ENCODE measurements at places on chromosomes 16 and 17.

DNA sequence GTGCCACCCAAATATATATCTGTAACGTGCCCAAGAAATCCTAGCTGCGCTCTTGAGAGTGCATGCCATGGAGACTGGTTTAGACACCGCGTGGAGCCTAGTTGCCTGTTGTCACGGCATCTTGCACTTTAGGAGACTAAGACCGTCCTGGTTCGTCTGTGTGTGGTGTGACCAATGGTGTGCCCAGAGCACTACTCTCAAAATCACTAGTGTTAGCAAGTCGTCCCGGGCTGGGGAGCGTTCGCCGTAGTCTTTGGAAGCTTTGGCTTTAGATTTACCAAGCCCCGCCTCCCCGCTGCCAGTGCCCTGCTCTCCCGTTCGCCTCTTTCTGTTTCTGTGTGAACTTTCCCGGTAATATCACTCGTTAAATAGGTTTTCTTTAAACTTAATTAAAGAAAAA is 27.0 kb downstream of the CLUH start:
- DNase-seq: no peak

DNA sequence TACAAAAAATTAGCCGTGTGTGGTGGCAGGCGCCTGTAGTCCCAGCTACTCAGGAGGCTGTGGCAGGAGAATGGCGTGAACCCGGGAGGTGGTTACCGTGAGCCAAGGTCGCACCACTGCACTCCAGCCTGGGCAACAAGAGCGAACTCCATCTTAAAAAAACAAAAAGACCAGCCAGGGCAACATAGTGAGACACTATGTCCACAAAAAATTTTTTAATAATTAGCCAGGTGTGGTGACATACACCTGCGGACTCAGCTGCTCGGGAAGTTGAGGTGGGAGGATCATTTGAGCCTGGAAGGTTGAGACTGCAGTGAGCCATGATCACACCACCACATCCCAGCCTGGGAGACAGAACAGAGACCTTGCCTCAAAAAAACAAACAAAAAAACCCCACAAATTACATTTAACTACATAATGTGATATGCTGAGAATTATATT is 29.1 kb downstream of the FANCA start:
- no peak for DNase-seq

DNA sequence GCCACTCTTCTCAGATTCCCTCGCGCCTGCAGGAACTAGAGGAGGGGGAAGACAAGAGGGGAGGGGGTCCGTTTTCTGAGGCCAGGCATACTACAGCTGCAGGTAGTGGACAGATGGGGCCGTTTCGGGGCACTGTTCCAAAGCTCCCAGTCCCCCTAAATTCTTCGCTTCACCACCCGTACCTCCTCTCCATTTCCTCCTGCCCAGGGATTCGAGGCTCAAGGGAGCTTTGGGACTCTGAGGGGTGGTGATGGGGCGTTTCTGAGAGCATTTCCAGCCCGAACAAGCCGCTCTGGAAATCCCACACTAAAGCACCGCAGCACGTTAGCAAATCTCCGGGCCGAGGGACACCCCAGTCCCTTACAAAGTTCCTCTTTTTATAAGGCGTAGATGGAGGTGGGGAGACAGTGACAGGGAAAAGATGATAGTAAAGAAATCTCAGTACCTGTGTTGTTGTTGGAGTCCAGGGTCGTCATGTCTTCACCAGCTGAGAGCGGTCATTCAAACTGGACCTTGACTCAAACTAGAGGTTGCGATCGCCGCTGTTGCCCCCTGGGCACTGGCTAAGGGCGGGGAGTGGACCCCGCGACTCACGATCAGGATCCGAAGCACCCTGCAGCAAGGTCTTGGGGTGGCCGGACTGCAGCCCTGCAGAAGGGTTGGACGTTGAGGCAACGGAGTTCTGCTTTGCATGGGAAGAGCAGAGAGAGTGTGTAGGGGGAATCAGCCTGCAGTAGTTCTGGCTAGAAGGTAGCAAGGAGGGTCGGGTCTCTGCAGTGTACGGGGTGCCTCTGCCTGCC is 570 bp downstream of the NR1D1 start:
- DNase-seq: no peak

- DNase-seq: no peak
These were observed 199.0 kb upstream of the SOX9 start for GRCh38 chr17:71921796-71922195.

- DNase-seq: no peak
These were observed 191.0 kb upstream of the PMFBP1 start for GRCh38 chr16:72362973-72363372.

- no peak for DNase-seq
These were observed 176.3 kb downstream of the VPS53 start for GRCh38 chr17:538181-538973.

DNA sequence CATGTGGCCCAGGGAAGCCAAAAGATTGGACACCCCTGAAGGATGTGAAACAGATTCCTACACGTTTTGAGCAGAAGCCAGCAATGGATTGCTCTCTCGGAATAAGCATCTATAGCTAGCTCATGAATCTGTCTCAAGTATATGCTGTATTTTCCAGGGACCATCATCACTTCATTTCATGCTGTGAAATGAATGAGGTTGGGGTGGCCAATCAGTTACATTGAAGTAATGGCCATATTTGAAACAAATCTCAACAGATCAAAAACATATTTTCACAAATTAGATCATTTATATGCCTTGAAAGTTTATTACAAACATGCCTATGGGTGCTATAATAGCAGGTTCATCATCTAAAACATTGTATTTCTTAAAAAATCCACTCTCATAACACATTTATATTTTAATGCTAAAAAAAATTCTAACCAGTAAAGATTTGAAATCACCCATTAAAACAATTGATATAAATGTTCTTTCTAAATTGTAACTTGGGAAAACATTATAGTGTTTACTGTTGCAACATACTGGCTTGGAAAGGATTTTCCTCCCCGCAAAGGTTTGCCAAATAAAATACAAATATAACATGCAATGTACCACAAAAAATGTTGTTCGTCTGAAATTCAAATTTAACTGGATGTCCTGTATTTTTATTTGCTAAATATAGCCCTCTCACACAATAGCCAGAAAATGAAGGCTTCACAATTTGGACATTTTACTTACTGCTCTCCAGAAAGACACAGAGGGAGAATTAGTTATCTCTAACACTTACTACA is 743.6 kb downstream of the KCNJ2 start:
- DNase-seq: no peak

DNA sequence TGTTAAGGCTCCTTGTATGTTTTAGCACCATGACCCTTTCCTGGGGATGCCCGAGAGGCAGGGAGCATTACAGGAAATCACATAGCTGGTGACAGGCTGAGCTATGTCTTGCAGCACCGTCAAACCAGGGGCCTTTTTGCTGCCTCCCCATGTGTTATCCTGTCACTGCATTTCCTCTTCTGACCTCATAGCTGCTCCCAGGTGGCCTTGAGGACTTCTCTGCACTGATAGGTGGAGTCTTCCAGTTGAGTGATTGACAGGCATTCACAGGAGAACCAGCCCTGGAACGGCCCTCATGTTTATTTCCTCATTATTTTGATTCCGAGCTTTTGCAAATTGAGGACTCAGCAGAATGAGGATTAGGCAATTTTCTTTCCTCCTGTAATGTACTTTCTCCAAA is 349.6 kb downstream of the HAPSTR1 start:
- no peak for DNase-seq

DNA sequence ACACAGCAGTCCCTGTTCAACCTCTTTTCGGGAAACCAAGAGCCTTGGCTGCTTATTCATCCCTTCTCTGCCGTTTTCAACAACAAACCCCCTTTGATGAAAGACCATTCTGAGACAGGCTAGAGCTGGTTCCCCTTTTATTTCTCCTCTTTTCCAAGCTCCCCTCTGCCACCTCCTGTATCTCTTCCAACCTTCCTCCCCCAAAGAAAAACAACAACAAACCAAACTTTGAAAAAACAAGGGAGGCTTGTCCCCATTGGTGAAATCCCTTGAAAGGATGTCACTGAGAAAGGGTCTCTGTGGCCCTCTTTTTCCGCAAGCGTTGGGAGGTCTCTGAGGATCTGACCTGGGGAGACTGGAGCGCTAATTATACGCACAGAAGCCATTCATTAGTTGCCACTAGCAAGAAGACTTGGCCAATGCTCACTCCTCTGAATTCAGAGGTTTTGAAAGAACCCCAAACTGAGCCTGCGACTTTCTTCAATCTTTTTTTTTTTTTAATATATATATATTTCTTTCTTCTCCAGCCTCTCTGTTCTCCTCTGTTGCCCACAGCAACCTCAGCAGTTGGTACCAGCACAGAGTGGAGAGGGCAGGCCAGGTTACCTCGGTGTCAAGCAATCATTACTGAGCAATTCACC is 101.4 kb downstream of the PITPNC1 start:
- DNase-seq: no peak

DNA sequence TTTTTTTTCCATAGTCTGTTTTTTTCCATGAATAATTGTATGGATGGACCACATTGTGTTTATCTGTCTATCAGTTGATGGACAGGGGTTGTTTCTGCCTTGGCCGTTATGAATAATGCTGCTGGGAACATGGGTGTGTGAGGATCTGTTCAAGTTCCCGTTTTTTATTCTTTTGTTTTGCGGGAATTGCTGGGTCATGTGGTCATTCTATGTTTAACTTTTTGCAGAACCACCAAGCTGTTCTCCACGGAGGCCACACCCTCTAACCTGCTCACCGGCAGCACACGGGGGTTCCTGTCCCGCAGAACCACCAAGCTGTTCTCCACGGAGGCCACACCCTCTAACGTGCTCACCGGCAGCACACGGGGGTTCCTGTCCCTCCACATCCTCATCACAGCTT is 5.9 kb upstream of the MSLN start:
- no peak for DNase-seq

DNA sequence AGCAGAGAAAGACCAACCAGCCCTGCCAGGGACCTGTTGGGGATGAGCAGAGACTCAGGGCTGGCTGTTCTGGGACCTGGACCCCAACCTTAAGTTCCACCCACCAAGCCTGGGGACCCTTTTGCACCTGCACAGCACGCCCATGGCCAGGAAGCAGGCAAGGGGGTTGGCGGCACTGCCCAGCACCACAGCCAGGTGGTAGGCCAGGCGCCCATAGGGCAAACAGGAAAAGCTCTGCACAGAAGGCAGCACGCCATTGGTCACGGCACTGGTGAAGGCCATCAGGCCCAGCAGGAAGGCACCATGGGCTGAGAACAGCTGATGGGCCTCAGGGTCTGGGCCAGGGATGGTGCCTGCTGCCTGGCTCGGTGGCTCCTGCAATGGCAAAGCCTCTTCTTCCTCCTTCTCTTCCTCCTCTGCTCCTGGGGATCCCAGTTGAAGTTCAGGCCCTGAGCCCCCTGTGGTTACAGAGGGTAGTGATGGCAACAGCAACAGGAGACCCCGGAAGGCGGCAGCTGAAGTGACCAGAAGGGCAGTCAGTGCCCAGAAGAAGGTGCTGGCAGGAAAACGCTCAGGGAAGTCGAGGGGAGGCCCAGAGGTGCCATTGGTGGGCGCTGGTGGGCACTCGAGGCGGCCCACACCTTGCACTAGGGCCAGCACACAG is 1.7 kb downstream of the SLC52A1 start:
- DNase-seq: no peak

DNA sequence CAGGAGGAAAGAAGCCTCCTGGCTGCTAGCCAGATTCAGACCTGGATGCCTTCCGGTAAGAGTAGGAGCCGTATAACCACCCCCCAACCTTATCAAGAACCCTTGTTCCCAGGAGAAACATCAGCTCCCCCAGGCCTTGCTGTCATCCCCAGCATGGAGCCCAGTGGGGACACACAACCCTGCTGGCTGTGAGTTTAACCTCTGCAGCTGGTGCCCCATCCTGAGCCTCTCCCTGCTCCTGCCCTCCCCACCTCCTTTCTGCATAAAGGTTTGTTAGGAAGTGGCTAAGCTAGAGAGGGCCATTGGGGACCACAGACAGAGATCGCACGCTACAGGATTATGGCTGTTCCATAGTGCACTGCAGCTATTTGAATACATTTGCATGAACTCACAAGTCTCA is 55.5 kb upstream of the RPL38 start:
- DNase-seq: no peak

GRCh38 chr17:20702692-20703091 is 123.2 kb downstream of the CDRT15L2 start:
- DNase-seq: no peak

- no peak for DNase-seq
These were observed 23.2 kb upstream of the ARHGAP17 start for GRCh38 chr16:25038239-25038954.

GRCh38 chr16:30637944-30638343 is 12.8 kb upstream of the PRR14 start:
- no peak for DNase-seq

All from tibial nerve (tissue), 4 donors.